Amygdala (tissue), 56 donors: ENCODE measurements at places on chromosomes 5 and 9.

DNA sequence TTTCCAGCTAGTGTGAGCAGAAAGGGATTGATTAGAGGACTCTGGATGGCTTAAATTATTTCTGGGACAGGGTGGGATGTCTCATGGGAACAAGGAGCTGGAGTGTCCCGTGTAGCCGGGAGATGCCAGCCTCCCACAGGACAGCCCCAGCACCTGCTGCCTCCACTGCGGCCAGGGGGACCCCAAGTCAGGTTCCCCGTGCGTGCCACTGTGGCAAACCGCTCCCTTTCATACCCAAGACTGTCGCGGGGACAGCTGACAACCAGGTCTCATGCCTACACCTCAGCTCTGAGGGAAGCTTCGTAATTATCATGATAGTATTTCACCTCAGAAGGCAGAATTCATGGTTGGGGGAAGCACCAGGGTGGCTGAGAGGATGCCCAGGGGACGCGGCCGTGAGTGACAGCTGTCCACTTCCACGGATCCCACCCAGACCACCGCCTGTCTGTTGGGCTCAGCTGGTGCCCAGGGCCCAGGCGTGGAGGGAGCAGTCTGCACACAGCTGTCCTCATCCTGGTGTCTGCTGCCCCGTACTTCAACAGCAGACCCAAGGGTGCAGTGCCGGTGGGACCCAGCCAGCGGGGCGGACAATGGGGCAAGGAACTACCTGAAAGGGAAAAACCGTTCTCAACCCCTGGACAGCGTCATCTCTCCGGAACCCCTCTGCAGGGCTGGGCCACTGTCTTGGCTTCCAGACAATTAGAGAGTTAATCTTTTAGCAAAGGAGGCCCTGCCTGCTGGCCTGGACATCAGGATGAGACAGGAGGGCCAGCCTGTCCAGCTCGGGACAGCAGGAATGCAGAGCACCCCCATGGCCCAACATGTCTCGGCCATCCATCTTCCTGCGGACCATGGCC lies 166.9 kb downstream of the OLFM1 start:
- no peak for DNase-seq

GRCh38 chr5:102681403-102681983 lies 73.6 kb upstream of the PAM start:
- DNase-seq: peak; percentile 4

DNA sequence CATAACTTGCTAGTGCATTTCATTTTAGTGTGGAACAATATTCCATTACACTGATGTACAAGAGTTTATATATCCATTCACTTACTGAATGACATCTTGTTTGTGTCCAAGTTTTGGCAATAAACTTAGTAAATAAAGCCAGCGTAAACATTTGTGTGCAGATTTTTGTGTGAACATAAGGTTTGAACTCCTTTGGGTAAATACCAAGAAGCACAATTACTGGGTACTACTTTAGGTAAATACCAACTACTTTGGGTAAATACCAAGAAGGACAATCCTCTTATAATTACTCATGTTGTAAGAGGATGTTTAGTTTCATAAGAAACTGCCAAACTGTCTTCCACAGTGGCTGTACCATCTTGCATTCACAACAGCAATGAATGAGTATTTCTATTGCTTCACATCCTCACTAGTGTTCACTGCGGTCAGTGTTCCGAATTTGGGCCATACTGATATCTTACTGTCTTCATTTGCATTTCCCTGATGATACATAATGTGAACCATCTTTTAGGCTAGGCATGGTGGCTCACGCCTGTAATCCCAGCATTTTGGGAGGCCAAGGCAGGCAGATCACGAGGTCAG lies 2.3 kb upstream of the SYK start:
- DNase-seq: no peak

DNA sequence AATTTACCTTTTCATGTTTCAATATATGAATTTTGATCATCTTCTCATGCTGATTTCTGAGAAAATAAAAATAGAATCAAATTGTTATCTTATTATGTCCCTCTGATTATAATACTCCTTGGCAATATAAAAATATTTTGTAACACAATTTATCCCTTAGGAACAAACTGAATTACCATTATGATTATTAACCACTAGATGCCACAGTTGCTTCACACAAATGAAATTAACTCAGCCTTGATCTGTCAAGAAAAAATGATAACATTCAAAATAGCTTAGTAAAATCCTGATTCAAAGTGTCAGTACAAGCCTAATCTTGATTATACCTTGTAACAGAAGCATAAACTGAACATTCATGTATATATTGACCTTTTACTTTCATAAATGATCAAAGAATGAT lies 4.8 kb upstream of the CHSY3 start:
- DNase-seq: no peak

DNA sequence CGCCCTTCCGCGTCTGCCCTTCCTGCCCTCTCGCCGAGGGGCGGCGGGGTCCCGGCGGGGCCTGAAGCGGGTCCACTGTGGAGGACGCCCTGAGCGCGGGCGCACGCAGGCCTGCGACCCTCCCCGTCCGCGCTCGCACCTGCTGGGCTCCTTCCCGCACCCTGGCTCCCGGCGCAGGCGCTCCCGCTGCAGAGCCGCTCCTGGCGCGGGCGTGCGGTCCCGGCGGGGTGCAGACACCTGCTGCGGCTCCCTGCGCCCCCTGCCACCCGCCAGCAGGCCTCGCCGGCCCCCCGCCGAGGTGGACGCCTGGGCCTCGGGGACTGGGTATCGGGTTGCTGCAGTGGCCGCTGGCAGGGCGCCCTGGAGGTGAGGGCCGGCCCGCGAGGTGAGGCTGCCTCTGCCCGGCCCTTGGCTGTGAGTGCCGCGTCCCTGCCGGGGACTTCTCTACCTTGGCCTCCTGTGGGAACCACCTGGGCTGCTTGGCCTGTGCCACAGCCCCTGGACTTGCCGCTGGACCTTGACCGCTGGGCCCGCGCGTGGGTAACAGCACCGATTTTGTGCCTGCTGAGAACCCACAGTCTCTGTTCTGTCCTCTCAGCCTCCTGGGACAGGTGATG lies 627 bp downstream of the ARRDC1 start:
- DNase-seq: no peak

DNA sequence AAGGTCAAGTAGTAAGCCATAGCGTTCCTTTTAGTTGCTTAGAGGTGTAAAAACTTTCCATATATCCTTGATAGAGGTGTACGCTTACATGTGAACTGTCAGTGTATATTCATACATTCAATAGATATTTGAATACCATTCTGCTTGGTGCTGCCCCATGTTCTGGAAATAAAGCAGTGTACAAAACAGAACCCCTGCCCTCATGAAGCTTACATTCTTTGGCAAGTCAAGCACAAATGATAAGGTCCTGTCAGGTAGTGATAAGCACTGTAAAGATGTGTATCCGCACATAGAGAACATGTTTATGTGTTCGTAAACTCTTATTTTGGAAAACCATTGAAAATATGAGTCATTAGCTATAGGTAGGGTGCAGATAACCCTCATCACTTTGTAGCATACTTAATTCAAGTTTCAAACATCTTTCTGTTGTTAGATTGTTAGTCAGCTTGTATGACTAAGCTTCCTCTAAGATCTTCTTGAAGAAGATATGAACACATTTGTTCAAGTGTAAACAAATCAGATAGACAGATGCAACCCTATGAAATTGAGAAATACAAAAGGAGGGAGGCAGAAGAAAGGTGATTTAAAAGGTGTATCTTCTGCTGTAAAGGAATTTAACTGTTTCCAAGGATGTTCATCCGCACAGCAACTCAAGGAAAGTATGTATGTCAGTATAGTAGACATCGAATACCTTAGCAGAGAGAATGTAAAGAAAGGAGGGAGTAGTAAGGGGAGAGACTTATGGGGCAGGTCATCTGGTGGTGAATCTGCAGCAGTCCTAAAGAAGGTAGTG lies 1.6 kb downstream of the GTF3C4 start:
- DNase-seq: no peak

DNA sequence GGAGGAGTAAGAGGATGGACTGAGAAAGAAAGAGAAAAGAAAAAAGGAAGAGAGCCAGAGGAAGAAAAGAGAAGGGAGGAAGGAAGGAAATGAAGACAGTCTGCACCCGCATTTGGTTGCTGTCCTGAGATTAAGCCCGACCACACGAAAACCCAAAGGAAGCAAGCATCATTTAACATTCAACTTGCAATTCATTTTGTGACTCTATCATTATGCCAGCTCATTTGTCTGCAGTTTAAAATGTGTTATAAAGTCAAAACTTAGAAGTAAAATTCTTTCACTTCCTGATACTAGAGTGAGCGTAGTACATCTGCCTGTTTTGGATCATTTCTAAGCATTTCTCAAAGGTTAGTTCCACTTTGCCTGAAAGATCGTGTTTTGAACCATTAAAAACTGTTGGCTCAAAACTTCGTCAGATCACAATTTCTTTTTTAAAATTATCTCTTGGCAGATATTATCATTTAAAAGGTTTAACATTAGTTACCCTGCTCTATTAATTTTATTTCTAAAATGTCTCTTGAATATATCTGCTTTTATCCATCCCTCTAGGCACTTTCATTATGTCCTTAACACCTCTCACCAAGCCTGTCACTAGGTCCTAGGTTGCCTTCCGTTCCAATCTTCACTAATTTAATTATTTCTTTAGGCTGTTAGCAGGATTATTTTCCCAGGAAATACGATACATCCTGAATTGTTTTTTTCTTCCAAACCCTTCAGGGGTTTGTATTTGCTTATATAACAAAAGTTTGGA lies 240.9 kb downstream of the TLE4 start:
- no peak for DNase-seq

- DNase-seq: no peak
These were observed 47.3 kb downstream of the MEGF10 start for GRCh38 chr5:127337876-127338275.

DNA sequence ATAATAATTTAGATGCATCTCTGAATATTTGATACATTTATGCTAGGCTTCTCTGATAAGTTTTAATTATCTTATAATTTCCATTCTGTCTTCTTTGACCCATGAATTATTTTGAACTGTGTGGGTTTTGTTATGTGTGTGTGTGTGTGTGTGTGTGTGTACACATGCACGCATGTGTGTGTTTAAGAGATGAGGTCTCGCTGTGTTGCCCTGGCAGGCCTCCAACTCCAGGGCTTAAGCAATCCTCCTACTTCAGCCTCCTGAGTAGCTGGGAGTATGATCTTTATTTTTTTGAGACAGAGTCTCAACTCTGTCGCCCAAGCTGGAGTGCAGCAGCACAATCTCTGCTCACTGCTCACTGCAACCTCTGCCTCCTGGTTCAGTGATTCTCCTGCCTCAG lies 75.4 kb downstream of the NDUFAF2 start:
- DNase-seq: no peak

- no peak for DNase-seq
These were observed 10.5 kb downstream of the ARSK start for GRCh38 chr5:95565280-95565920.

DNA sequence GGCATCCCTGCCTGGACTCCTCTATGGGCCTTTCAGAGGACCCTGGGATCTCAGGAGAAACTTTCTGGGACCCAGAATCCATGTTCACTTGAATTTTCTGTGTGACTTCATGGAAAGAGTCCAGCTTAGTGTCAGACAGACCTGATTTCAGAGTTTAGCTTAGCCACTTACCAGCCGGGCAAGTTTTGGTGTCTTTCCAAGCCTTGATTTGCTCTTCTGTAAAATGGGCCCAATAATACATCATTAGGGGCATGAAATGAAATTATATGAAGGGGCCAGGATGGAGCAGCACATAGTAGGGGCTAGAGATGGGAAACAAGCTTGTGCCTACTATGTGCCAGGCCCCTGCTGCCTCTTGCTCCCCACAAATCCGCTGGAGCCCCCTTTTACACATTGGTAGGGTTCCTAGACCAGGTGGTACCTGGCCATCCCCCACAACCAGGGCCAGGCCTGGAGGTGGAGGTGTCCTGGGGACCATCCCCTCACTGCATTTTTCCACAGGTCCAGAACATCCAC lies 33.2 kb upstream of the RPL26L1 start:
- no peak for DNase-seq

DNA sequence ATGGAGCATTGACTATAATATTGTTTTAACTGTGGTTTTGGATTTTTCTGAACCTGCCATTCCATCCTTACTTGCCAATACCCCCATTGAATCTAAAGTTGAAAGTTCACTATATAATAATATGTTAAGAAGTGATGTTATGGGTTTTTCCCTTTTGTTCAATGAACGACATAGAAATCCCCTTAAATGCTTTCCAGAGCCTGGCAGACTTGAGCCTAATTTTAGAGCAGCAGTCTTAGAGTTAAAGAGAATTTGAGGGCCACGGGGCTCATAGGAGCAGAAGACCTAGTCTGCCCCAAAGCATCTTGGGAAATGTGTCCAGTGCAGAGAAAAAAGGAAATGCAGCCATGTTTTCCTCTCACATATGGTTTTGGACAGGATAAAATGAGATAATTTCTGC lies 146.1 kb upstream of the SLC44A1 start:
- no peak for DNase-seq

- DNase-seq: no peak
These were observed 129.6 kb downstream of the KCNIP1 start for GRCh38 chr5:170633235-170634081.

DNA sequence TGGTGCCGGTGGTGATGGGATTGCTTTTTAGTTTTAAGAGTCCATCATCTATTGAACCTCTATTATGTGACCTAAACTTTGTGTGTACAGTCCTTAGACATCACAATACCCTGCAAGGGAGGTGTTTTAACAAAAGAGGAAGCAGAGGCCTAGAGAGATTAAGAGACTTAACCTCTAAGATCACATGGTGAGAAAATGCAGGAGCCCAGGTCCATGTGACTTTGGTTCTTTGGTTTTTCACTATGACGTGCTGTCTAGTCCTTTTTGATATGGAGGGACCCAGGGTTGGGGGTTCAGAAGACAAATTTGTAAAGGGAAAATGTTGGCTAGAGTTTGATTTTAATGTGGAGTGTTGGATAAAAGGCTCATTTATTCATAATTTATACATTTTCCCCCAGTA lies 34.1 kb upstream of the TRMT10B start:
- DNase-seq: no peak

- no peak for DNase-seq
These were observed 16.9 kb downstream of the DNAJC18 start for GRCh38 chr5:139422307-139422893.

GRCh38 chr5:123876276-123876790 lies 364.4 kb downstream of the CSNK1G3 start:
- no peak for DNase-seq

DNA sequence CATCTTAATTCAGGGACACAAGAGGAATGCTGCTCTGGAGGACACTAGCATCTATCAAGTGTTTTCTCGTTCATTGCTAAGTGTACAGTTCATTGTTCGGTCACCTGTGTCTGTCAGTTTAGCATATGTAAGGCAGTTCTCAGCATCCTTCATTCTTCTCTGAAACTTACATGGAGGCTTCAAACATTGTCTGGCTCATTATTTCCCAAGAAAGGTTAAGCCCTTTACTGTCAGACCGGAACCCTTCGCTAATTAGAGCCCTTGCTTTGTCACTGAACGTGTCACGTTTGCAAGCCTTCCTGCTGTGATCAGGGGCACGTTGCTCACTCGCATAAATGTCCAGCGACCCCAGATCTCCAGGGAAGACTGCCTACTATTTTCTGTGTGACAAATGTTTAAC lies 62.3 kb upstream of the RIOK2 start:
- no peak for DNase-seq

DNA sequence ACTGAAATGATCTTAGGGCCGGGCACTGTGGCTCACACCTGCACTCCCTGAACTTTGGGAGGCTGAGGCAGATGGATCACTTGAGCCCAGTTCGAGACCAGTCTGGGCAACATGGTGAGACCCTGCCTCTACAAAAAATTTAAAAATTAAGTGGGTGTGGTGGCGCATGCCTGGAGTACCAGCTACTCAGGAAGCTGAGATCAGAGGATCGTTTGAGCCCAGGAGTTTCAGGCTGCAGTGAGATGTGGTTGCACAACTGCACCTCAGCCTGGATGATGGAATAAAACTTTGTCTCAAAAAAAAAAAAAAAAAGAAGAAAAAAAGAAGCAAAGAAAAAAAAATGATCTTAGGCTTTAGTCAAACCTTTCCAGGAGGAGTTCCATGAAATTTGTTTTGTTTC lies 41.8 kb downstream of the MEF2C start:
- DNase-seq: no peak
